ENCODE measurements at places on chromosomes 6 and 20.

DNA sequence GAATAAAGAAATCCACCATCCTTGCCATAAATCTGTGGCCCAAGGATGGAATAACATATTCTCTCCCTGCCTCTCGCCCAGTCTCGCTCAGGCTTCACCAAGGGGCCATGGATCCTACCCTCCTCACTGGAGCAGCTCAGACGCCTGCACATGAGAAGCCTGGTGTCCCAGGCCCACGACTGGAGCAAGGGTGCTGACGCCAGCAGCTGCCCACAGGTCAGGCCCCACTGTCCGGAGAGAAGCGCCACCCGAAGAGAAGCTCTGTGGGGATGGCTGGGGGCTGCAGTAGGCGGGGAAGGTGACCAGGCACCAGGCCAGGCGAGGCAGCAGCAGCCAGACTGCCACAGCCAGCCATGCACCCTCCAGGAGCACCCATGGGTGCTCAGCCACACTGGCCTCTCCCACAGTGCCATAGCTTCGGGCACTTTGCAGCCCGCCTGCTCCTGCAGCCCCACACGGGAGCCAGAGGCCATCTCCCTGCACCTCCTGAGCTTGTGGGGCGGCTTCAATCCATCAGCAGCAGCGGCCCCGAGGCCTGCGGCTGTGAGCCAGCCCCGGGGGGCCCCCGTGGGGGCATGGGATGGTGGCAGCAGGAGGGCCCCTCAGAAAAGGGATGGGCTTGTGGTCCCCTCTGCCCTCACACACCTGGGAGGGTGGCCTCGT is 286.2 kb upstream of the SGK1 start:
- DNase-seq: no peak

GRCh38 chr20:2604506-2604835 is 48.0 kb upstream of the NOP56 start:
- DNase-seq: no peak

DNA sequence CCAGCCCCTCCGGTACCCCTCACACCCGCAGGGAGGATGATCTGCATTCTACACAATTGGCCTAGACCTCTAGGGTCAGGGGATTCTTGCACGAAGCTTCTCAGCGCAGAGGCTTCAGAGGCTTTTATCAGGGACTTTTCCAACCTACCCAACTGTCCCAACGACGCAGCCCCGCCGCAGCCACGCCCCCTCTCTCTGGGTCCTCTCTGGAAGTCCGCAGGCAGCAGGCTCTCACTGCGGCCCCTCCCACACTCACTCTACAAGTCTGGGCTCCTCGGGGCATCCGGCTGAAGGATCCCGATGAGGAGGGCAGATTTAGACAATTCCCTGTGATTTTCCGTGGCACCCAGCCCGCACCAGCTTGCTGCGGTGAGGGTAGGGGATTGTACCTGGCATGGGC is 227.7 kb upstream of the RNF24 start:
- peak; percentile 74 for DNase-seq

DNA sequence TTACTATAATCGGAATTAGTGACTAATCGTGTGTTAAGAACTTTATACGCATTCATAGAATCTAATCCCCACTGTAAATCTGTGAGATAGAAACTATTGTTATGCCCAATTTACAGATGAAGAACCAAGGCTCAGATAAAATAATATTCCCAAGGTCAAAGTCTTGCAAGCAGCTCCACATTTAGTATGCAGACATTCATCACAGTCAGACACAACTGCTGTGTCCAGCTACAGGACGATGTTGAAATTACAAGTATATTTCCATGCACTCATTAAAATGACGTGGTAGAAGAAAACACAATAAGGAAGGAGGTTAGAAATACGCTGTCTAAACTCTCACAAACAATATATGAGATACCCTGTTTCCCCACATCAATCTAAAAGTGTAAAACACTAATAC is 82.5 kb downstream of the PREX1 start:
- no peak for DNase-seq

DNA sequence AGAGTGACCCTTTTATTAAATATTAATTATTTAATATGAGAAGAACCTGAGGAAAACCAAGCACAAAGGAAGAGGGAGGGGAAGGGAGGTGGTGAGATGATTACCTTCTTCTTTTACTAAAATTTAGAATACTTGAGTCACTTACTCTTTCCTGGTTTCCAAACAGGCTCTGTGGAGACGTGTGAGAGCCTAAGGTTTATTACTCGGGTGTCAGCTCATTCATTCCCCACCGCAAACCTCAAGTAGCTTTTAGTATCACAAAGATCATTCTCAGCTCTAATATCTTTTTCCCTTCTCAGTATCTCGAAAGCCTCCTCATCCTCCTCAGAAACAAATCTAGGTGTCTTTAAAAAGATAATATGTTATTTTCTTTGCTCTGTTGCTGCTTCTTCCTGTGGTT is 497.2 kb upstream of the JARID2 start:
- DNase-seq: no peak

- DNase-seq: no peak
Observed at GRCh38 chr20:41467690-41468089, 101.1 kb upstream of the EMILIN3 start.

GRCh38 chr6:158013904-158014504 is 32.3 kb downstream of the SYNJ2 start:
- no peak for DNase-seq

DNA sequence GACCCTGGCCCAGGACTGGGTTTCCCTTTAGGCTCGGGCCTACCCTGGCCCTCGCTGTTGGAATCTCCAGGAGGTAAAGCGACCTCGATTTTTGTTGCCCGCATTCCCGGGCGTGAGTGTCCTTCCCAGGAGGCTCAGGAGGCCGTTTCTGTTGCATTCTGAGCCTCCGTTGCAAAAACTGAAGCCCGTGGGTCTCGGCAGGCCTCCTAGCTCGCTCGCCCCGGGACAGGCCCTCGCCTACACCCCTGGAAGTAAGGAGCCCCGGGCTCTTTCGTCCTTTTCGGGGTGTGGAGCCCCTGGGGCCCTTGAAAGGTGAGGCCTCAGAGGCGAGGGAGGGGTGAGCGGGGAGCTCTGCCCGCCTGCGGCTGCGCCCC is 2.3 kb downstream of the NR2E1 start:
- DNase-seq: no peak

- peak; percentile 10 for DNase-seq
Observed at GRCh38 chr20:17504066-17504897, 26.9 kb downstream of the BFSP1 start.

DNA sequence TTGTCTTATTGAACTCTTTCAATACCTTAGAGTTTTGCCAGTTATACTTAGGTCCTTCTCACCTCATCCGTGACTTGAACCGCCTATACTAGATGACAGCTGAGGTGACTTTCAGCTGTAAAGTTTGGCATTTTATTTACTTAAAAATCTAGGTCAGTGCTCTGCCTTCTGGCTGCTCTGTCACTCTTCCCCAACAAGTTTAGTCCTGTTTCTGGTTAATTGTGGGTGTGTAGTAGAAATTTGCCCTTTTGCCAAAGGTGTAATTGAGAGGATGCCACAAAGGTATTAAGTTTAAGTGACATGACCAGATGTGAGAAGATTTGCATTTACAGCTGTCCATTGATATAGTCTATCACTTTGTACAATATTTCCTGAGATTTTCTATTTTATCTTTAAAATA is 106.2 kb downstream of the FARS2 start:
- DNase-seq: no peak

DNA sequence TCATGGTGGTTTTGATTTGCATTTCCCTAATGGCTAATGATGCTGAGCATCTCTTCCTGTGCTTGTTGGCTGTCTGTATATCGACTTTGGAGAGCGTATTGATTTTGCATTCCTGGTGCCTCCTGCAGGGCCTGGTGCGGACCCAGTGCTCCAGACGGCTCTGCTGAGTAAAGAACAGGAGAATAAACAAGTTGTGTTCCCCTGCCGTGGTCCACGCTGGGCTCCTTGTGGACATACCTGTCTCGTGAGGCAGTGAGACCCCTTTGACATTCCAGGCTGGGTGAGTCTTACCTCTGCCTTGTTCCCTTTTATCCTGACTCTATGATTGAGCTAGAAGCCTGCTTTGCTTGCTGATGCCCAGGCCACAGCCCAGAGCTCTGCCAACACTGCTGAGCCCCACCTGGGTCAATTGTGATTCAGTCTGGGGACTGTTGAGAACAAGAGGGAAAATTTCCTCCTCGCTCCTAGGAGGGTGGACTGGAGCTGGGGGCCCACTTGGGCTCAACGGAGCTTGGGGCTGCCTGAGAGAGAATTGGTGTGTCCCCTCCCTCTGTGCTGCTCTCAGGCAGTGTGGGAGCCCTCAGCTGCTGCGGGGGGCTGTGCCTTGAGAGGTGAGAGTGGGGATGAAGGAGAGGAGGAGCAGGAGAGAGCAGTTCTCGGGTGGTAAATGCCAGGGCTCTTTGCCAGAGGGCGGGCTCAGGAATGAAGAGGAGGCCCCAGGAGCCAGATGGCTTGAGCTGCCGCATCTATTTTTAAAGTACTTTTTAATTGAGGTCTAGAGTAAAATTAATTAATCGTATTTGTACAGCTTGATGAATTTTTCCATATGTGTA is 43.7 kb upstream of the PMEPA1 start:
- DNase-seq: no peak

- DNase-seq: peak; percentile 91
Observed at GRCh38 chr20:51639206-51639832, 96.8 kb upstream of the NFATC2 start.

DNA sequence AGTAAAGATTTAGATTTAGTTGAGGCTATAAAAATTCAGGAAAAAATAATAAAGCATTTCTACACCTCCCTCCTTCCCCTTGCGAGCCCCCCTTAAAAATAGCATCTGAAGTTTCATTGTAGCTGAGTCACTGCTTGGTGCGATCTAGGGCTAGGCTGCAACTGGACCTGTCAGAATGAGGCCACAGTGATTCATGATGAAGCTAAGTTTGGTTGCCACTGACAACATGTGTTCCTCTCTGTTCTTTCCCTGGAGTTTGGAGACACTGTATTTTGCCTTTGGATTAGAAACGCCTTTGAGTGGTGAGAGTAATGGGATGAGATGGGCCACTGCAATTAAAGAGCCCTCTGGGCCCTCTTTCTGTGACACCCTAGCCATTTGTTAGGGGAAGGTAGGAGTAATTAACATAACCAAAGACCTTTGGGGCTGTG is 334.1 kb downstream of the NRN1 start:
- DNase-seq: no peak

DNA sequence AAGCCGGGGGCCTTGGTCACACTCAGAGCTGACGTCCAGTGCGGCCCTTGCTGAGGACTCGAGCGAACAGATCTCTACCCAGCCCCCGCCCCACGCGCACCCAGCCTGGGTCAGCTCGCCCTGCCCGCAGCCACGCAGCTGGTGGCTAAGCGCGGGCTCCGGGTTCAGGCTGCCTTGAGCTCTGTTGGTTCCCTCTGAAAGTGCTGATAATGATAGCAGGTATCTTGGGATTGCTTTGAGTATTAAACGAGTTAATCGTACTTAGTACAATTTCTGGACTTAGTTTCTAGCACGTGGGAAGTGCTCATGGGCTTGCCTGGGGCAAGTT is 88.1 kb upstream of the TGM3 start:
- no peak for DNase-seq

- no peak for DNase-seq
Observed at GRCh38 chr6:57252975-57253374, 30.9 kb upstream of the RAB23 start.

- no peak for DNase-seq
Observed at GRCh38 chr20:41327178-41327577, 9.6 kb upstream of the ZHX3 start.

GRCh38 chr20:55153001-55153645 is 677.7 kb downstream of the DOK5 start:
- DNase-seq: no peak

GRCh38 chr20:25058847-25059810 is 1.2 kb upstream of the ACSS1 start:
- DNase-seq: no peak

- no peak for DNase-seq
Observed at GRCh38 chr6:134753001-134753400, 196.9 kb downstream of the ALDH8A1 start.

DNA sequence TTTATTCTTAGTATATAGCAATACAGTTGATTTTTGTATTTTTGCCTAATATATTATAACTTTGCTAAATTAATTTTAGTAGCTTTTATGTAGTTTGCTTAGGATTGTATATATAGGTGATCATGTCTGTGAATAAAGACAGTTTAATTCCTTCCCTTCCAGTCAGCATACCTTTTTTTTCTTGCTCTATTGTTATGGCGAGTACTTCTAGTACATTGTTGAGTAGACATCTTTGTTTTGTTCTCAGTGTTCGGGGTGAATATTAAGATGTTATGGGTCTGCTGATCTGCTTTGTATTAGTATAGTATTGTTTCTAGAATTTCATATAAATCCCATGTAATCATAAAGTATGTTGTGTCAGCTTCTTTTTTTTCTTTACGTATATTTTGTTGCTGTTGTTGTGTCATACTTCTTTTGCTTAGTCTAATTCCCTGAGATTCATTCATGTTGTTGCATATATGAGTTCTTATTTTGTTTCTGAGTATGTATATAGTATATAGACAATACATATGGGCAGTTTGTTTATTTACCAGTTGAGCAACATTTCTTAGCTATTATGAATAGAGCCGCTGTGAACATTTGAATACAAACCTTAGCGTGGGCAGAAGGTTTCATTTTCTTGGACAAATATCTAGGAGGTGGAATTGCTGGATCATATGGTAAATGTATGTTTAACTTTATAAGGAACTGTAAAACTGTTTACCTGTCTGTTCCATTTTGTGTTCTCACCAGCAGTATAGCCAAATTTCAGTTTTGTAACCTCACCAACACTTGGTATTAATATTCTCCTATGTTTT is 25.5 kb downstream of the NCOA3 start:
- no peak for DNase-seq

GRCh38 chr6:166469426-166469961 is 86.8 kb upstream of the MPC1 start:
- DNase-seq: no peak

DNA sequence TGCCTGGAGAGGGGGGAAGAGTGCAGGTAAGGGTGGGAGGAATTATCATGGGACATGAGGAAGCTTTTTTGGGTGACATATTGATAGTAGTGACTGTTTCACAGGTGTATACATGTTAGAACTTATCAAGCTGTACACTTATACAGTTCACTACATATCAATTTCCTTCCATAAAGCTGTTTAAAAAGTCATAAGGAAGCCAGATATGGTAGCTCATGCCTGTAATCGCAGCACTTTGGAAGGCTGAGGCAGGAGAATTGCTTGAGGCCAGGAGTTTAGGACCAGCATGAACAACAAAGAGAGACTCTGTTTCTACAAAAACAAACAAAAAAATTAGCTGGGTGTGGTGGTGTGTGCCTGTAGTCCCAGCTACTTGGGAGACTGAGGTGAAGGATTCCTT is 21.7 kb downstream of the ZSCAN12 start:
- DNase-seq: no peak

DNA sequence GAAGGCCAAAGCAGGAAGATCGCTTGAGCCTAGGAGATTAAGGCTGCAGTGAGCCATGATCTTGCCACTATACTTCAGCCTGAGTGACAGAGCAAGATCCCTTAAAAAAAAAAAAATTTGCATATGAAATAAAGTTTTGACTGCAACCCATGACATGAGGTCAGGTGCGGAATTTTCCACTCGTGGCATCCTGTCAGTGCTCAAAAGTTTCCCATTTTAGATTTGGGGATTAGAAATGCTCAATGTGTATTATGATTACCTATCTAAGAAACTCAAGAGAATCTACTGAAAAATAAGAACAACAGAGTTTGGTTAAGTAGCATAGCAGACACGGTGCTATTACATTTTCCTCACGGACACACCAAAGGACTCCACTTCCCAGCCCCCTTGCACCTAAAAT is 11.7 kb downstream of the SLC23A2 start:
- no peak for DNase-seq
